Epithelial cell of esophagus (primary cell): ENCODE measurements at places on chromosomes 6 and 20.

GRCh38 chr20:48609491-48609978 is 218.3 kb downstream of the PREX1 start:
- no peak for DNase-seq

DNA sequence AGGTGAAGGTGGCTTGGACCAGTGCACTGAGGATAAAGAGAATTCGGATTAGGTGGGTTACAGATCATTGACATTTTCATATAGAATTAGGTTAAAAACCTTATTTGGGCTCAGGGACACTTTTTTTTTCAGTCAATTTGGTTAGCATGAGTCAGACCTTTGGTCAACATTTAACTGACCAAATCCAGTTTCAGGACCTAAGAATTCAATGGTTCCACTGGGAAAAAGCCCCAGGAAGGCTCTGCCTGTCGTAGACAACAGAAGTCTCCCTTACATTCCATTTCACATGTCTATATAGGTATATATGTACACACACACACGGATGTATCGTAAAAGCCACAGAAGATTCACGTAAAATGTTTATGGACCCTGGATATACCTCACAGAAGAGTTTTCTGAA is 184.2 kb upstream of the RREB1 start:
- no peak for DNase-seq

DNA sequence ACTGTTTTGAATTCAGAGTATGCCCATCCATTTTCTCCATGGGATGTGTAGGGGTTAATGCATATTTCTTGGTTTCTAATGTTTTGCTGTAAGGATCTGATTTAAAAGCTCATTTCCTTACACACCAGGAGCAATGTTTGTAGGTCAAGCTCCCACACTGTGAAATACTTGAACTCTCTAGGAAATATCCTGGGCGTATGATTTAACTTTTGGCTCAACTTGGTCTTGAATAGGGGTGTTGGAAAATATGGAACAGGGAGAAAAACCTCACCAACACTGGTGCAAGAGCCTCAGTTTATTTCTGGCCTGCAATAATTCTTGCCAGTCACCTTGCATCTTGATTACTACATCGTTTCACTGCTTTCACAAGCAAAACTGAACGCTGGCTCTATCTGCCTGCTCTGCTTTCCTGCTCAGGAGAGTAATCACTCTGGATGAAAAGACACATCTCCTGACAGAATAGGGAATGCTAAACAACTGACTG is 25.1 kb upstream of the RFPL4B start:
- no peak for DNase-seq

DNA sequence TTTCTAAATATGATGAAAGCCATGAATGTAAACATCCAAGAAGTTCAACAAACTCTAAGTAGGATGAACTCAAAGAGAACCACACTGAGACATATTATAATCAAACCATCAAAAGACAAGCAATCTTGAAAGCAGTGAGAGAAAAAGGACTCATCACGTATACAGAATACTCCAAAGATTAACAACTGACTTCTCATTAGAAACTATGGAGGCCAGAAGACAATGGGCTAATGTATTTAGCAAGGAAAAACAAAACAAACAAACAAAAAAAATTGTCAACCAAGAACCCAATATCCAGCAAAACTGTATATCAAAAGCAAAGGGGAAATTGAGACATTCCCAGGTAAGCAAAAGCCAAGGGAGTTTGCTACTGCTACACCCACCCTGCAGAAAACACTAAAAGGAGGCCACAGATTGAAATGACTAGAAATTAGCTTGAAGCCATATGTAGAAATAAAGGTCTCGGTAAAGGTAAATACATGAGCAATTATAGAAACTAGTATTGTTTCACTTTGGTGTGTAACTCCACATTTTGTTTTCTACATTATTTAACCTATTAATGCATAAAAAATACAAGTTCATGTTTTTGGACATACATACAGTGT is 301.1 kb upstream of the QKI start:
- DNase-seq = no peak

DNA sequence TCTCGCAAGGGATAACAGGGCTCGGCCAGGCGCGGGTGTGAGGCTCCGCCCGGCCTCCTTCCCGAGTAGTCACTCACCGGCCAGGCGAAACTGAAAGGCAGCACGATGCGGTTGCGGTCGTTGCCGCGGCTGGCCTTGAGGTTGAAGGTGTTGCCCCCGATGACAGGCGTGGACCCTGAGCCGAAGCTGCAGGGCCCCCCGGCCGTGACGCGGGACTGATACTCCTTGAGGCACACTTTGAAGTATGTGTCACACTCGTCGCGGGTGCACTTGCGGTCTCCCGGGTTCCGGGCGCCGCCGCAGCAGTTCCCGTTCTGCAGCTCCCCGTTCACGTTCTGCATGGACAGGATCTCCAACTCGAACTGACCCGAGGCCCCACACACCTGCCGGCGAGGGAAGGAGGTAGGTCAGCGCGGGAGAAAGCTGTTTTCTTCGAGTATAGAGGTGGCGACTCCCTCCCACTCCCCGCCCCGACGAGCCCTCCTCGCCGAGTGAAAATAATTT is 1.1 kb downstream of the JAG1 start:
- DNase-seq = no peak

GRCh38 chr6:163352011-163352685 is 62.4 kb upstream of the QKI start:
- DNase-seq = peak; percentile 68

DNA sequence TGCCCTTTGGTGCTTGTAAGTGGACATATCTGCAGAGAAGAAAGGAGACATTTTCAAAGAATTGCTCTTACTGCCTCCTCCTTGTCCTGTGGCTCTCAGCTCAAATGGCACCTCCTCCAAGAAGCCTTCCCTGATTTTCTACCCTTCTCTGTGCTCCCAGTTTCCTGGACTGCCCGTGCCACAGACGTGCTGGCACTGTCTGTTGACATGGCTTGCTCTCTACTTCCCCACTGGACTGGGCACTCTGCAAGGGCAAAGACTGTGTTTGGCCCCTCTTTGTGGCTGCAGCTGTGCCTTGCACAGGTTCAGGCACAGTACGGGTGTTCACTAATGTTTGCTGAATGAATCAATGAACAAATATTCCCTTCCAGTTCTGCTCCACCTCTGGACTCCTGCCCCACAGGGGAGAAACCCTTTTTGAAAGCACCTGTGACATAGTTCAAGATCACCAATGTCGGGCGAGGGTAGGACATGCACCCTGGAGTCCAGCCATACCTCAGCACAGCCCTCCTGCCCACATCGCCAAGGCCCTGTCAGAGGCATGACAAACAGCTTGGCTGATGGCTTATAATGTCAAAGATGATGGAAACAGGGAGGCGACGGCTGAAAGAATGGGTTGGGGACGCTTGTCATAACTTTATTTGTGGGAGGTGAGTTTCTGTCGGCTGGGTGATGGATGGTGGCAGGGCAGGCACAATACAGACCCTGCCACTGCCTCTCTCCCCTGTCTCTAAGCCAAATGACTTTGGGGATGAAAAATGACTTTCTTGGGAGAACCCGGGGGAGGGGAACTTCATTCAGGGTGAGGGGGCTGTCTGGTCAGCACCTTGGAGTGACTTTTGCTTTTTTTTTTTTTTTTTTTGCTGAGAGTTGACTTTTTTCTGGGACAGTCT is 15.6 kb upstream of the CTNNBL1 start:
- no peak for DNase-seq

- no peak for DNase-seq
Measured at GRCh38 chr6:3630258-3630835, 121.2 kb downstream of the PXDC1 start.
